ENCODE measurements at places on chromosomes 3 and 15.

GRCh38 chr3:154898916-154899315 is 181.2 kb upstream of the MME start:
- no peak for DNase-seq

- DNase-seq, result no peak
These were observed 2.6 kb downstream of the TNIK start for GRCh38 chr3:171457607-171458061.

GRCh38 chr15:37055481-37055880 is 44.9 kb downstream of the MEIS2 start:
- DNase-seq, result no peak

DNA sequence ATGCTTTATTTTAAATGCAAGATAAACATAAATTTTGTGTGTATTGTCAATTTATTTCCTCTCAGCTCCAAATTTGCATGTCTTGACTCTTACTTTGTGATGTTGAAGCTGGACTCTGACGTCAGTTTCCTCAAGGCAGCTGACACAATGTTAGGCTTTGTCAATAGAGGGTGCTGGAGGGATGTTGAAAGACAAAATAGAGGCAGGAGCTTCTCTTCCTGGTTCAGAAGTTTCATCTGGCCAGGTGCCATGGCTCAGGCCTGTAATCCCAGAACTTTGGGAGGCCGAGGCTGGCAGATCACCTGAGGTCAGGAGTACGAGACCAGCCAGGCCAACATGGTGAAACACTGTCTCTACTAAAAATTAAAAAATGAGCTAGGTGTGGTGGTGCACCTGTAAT is 408.6 kb downstream of the GBE1 start:
- DNase-seq, result no peak

GRCh38 chr3:136661282-136661681 is 90.9 kb downstream of the STAG1 start:
- no peak for DNase-seq
